ENCODE measurements at places on chromosomes 3 and 15.

GRCh38 chr15:74790080-74790916 is 8.4 kb downstream of the CSK start:
- no peak for DNase-seq

- no peak for DNase-seq
These were observed 262.6 kb downstream of the ABHD5 start for GRCh38 chr3:43953380-43953779.

DNA sequence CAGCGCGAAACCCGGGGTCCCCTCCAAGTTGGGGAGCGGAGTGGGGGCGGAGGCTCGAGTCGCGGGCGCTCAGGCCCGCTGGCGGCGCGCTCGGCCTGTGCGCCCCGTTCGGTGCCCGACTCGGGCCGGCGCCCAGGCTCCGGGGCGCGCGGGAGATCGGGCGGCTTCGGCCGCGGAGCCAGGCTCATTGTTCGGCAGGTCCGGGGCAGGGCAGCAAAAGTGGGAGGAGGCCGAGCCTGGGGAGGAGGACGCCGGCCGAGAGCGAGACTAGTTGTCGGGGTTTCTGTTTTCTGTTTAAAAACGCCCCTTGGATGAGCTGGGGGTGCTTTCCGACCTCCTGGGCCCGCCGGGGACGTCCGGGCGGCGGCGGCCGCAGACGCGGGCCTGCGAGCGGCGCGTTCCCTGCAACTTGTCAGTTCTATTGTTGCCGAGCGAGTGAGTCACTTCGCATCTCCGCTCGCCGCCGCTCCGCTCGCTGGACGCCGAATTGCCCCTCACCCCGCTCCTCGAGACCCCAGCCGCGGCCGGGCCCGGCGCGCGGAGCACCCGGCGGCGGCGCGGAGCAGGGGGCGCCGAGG is 676 bp downstream of the TCF12 start:
- DNase-seq, result peak; percentile 55

- DNase-seq, result no peak
These were observed 17.5 kb upstream of the APEH start for GRCh38 chr3:49656541-49657112.

DNA sequence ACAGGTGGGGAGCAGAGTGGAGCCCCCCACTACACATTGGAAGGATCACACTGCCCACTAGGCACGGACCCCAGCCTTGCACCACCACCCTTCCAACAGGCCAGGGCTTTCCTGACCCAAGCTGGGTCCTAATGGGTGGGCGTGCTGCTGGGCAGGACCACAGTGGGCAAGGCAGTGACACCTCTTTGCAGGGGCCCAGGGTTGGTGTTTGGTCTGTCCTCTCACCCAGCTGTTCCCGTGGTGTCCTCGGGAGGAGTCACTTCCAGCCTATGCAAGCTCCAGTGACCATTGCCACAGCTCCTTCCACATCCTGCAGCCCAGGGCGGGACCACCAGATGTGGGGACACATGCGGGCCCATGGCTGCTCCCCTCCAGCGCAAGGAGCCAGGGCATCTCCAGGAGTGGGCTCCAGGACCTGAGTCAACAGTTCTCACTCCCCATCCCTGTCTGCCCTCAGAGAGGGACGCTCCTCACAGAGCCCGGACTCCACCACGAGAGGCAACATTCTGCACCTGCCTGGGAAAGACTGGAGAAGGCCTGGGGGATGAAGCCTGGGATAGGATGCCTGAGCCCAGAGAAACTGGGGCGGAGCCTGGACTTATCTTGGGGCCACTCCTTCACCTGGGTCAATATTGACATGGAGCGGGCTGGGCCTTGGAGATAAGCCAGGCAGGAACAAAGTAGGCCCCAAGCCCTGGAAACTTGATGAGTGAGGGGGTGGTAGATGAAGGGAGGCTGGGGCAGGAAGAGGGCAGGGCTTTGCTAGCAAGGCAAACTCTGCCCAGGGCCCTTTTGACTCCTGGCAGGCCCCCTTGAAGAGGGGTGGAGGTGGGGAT is 3.9 kb upstream of the VILL start:
- DNase-seq, result no peak

GRCh38 chr3:13266651-13267362 is 153.3 kb downstream of the NUP210 start:
- no peak for DNase-seq

- DNase-seq, result no peak
These were observed 542.0 kb downstream of the EPHA3 start for GRCh38 chr3:89649431-89649830.

DNA sequence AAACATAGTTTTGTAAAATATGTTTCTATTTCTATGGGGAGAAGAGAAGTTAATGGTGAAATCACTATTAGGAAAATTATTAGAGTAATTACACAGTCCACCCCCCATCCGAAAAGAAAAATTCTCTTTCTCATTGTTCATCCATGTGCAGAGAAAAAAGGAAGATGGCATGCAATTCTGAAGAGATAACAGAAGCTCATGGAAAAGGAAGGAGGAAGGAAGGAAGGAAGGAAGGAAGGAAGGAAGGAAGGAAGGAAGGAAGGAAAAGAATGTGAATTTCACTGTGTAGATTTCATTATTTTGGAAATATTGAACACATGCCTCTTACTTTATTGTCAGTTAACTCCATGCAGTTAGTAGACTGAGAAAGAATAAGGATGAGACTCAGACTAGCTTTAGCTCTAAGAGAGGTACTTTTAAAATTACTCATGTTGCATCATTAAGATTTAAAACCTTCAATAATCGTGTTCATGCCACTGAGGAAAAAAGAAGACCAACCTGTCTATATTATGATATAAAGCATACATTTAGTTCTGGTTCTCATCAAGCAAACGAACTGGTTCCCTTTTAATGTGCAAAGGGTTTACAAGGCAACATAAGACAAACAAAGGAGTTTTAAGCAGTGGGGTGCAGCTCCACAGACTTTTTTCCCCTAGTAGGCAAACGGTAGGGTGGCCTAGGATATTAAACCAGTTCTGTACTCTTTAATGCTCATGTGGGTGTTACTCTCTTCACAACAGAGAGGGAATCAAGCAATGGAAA is 379.6 kb downstream of the FOXP1 start:
- DNase-seq, result no peak

DNA sequence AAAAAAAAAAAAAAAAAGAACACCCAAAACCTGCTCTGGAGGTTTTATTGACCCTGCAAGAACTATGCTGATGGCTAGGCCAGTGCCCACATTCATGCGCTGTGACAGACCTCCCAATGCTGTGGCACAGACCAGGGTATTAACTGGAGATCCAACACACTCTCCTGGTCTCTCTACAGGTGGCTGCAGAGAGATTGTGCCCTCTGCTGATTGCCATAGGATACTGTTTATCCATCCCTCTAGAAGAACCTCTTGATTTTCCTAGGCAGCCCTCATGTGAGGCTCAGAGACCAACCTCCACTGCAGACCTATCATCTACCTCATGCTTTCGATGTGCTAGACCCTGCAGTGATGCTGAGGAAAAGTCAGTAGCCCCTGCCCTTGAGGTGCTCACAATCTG is 125.5 kb upstream of the TRIM42 start:
- DNase-seq, result no peak

DNA sequence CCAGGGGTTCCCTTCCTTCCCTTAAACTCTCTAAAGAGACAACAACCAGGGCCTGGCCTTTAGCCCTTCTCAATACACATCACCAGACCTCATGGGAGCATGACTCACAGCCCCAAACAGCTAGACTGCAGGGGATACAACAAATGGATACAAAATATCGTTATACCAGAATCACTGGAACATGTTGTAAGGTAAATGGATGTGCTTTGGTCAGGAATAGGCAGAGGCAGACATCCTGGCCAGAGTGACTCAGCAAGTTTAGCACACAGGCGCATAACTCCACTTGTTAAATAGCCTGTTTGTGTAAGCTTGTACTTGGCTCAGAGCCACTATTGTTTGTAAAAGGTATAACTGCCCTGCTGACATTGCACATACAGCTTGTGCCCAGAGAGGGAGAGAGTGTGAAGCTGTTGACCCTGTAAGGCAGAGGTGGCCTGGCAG is 18.3 kb downstream of the TMED3 start:
- no peak for DNase-seq

GRCh38 chr3:16912400-16913263 is 27.9 kb downstream of the PLCL2 start:
- DNase-seq, result no peak

DNA sequence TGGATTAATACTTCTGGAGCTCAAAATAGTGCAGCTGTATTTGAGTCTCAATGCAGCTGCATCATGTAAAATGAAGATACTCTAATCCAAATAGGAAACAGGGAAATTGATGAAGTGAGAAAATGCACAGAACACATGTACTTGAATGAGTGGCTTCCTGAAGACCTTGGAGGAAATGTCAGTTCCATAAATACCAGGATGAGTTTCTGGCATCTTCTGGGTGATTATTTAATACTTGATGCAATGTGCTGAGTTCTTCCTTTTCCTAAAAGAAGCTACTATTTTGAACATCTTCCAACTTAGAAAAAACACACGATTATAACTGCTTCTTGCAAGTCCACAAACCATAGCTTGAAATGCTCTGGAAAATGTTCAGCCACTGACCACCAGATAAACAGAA is 162.8 kb downstream of the SLC9A9 start:
- DNase-seq, result no peak

DNA sequence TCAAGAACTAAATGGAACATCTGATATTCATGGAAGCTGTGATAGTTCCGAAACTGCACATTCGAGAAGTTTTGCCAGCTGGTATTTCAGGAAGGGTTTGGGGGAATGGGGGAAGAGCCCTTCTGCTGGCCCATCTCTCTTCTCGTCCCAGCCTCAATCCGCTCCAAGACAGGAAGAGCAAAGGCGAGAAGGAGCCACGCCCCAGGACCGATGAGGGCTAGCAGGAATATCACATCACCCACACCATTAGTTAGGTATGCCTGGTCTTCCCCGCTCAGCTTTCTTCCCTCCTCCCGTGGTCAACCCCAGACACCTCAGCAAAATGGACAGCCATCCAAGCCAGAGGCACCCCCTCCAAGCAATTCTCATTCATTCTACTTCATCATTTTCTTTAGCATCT is 14.9 kb upstream of the PCSK6 start:
- DNase-seq, result no peak

GRCh38 chr3:32910954-32911353 is 40.5 kb upstream of the CCR4 start:
- no peak for DNase-seq

DNA sequence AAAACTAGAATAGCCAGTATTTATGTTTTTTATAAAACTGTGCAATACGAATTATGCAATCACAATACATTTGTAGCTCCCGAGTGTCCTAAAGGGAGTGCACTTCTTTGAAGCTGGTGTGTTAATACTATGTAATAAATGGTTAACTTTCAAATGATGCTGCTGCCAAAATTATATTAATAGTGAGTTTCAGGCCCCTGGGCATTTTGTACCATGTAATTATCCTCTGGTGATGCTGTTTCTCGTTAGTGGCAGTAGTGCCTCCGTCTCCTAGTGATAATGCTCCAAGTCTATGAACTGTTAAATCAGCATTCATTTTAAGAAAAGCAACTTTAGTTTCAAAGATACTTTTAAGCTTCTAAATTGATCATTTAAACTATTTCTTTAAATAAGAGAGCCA is 132.7 kb upstream of the BHLHE40 start:
- no peak for DNase-seq

GRCh38 chr3:26703519-26703918 is 80.9 kb downstream of the LRRC3B start:
- no peak for DNase-seq

DNA sequence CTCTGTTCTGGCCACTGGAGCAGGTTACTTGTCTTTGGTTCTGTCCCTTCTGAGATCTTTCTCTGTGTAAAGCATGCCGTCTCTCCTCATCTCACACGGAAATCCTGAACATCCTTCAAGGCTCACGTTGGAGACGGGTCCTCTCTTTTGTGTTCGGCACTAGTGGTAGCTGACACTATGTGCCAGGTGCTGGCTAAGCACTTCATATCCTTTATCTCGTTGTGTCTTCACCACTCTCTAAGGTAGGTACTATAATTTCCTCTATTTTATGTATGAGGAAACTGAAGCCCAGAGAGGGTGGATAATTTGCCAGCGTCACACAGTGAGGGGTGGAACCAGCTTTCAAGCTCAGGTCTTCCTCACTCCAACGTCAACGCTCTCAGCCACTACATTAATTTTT is 1.2 kb downstream of the IFT122 start:
- no peak for DNase-seq

GRCh38 chr3:141249041-141249440 is 17.4 kb downstream of the PXYLP1 start:
- no peak for DNase-seq

GRCh38 chr3:114903213-114903612 is 243.9 kb downstream of the ZBTB20 start:
- no peak for DNase-seq

DNA sequence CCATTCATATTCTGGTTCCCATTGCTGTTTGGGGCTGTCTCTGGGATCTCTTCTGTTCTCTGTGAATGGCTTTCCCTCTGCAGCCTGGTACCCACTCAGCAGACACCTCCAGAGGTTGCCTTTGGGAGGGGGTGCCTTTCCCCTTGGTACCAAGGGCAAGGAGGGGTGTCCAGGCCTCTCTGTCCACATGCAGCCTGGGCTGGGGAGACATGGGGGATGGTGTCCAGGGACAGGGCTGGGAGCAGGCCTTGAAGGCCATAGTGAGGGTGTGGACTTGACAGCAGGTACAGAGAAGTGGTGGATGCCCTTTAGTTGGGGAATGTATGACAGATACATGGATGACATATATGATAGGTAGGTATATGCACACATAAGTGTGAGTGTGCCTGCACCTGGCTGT is 83.7 kb downstream of the PLXNA1 start:
- DNase-seq, result no peak

- DNase-seq, result no peak
These were observed 78.3 kb upstream of the ATP11B start for GRCh38 chr3:182715006-182715405.

- DNase-seq, result no peak
These were observed 8.6 kb upstream of the TRH start for GRCh38 chr3:129965937-129966336.

DNA sequence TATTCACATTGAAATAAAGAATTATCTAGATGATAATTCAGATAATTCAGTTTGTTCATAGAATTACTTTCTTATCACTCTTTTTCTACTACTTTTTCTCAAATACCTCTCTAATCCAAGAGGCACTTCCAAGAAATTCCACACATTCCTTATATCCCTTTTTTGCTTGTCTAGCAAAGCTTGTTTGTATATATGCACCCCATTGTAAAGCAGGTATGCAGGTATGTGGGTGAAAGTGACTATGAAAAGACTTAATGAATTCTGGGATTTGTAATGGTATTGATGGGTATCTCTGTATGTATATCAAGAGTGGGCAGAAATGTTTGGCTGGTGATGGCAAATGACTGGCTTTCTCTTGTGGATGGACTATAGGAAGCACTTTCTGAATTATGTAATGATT is 94.1 kb upstream of the FGF7 start:
- DNase-seq, result no peak
